ENCODE measurements at places on chromosomes 11 and 22. TPM values are rescaled to one million over a fixed set of nuclear protein-coding genes. Genes with fewer than 3 reads are reported as not detected.
A peak's percentile ranks its signal among the peaks of the same experiment; 100 is the strongest.

The OR51B5 gene
- 0.17 TPM for total RNA-seq

The RAG2 gene
- total RNA-seq: 2.0 TPM

The KRTAP5-2 gene
- not detected for total RNA-seq

The HORMAD2 gene
- 2.8 TPM for total RNA-seq

The OR52E8 gene
- not detected for total RNA-seq

The TP53I11 gene
- total RNA-seq: 9.0 TPM

The ANO5 gene
- 1.3 TPM for total RNA-seq

The OR5A1 gene
- total RNA-seq: not detected

DNA sequence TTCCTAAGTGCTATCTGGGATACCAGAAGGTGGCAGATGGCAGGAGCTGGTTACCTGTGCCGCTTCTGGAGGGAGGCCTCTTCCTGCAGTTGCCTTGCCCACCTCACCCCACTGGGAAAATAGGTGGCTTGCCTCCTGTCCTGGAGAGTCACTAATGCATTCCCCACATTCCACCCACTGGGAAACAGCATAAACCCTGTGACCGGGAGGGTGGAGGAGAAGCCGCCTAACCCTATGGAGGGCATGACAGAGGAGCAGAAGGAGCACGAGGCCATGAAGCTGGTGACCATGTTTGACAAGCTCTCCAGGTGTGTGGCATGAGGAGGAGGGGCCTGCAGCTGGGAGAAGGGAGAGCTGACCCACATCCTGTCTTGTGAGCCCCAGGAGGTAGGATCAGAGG is 5.6 kb downstream of the RIC8A start:
- no peak for DNase-seq

DNA sequence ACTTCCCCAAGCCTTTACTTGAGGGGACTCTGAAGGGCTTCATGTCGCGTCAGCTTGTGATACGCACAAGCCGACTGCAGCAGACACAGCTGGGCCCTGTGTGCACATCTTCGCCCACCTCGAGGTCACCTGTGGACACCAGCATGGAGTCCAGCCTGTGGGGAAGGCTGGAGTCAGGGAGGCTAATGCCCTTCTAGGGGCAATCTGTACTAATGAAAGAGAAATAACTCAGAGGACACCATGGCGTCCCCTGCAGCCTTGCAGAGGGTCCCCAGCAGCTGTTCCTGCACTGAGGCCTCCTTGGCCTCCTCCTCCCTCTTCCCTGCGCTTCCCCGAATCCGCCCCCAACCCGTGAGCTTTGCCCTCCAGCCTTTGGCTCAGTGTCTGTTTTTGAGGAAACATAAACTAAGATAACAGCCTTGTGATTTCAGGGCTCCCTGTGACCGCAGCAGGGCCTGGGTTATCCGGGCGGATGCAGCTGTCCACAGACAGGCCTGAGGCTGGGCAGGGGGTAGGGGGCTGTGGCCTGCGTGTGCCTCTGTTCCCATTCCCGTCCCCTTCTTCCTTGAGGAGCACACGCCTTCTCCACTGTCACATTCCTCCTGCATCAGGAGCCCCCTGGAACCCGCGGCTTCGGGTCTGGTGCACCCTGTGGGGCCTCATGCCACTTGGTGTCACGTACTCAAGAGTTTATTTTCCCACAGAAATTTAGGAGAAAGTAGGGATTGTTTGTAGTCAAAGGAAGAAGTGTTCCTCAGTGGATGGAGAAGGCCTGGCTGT is 25.0 kb downstream of the KRTAP5-5 start:
- DNase-seq: peak; percentile 66

DNA sequence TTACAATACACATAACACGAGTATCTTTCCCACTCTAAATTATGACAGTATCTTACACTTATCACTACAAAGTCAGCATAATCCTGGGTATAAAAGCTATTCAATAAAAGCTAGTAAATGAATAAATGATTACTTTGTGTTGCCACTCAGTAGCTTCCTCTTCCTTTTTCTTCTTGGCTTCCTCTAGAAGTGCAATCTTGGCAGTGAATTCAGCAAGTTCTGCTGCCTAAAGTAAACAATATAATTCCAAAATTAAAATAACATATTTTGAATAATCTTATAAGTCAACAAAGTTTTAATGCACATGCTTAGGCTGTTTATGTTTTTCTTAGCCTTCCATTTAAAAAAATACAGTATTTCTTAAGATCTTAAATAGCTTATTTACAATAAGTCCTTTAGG is 60.4 kb downstream of the RDX start:
- no peak for DNase-seq

DNA sequence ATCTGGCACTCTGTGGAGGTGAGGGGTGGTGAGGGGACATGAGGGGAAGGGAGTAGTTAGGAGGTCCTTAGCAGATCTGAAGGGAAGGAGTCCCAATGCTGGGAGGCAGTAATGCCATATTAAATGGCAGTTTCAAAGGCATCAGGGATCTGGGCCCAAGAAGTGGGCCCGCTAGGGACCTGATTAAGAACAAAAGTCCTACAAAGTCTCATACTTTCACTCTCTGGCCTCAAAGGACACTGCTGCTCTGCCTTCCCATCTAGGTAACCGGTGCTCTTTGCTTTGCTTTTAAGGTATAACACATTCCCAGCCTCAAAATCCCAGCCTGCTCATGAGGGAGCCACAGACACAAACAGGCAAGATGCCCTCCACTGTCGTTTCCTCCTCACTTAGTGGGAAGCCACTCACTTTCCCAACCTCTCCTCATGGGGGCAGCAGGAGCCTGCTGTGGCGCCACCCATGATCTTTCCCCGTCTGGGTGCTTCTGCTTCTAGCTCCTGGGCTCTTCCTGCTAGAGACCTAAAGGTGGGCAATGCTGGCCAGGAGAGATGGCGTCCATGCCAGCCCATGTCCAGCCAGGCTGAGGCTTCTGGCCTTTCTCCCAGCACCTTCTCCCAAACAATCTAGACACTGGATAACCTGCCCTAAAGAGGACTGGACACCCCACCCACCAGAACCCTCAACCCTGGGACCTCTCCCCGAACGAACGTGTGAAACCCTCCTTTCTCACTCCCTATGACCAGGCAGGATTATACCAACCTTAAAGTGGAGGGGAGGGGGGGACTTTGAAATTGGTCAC is 68.3 kb downstream of the PLEKHA7 start:
- DNase-seq: peak; percentile 49

GRCh38 chr11:38182126-38182866 is 1584.3 kb upstream of the RAG2 start:
- no peak for DNase-seq

GRCh38 chr22:45978275-45978713 is 1.3 kb upstream of the WNT7B start:
- no peak for DNase-seq

- no peak for DNase-seq
Observed at GRCh38 chr22:33361581-33361980, 303.4 kb upstream of the SYN3 start.

DNA sequence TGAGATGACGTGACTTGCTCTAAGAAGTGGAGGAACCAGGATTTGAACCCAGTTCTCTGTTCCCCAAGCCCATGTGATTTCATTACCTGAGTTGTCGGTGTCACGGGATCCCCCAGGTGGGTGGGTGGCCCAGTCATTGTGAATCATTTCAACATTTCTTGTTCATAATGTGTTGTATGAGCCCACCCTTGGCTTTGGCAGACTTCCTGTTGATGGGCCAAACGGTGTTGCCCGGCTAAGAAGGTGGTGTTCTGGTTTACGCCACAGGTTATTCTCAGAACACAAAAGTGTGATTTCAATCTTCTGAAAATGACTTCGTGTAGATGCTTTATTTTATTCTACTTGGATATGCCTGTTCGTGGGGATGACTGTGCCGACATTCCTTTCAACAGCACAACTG is 21.6 kb upstream of the ST14 start:
- DNase-seq: no peak

GRCh38 chr11:132055296-132055695 is 684.9 kb downstream of the NTM start:
- no peak for DNase-seq

DNA sequence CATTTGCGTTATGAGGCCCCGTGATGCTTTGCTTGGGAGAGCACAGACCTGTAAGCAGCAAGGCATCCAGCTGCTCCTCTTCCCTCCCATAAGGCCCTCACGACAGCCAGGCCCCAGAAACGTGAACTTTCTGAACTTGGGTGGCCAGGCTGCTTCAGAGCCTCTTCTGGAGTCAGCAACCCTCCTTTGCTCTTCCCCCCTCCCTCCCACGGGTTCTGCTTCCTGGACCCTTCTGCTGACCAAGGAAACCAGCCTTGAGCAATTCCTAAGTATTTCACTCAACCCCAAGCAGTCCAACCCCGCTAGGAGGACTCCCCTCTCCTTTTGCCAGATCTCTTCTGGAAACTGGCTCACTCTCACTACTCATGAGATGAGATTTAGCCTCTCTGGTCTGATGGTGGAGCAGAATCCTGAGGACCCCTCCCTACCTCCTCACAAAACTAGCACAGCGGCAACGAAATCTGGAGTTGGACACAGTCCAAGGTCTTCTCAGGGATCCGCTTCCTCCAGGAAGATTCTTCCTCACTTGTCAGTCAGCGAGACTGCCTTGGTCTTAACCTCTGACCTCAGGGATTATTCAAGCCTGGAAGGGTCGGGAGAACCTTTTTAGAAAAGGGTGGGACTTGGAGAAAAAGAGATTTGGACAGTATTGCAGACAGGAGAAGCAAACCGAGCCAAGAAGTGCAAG is 86.2 kb downstream of the UBASH3B start:
- no peak for DNase-seq

GRCh38 chr11:10544491-10545465 is 3.8 kb upstream of the RNF141 start:
- no peak for DNase-seq

- no peak for DNase-seq
Observed at GRCh38 chr11:131228378-131228777, 142.0 kb upstream of the NTM start.

GRCh38 chr11:119318240-119319135 is 1.6 kb upstream of the MCAM start:
- DNase-seq: no peak

DNA sequence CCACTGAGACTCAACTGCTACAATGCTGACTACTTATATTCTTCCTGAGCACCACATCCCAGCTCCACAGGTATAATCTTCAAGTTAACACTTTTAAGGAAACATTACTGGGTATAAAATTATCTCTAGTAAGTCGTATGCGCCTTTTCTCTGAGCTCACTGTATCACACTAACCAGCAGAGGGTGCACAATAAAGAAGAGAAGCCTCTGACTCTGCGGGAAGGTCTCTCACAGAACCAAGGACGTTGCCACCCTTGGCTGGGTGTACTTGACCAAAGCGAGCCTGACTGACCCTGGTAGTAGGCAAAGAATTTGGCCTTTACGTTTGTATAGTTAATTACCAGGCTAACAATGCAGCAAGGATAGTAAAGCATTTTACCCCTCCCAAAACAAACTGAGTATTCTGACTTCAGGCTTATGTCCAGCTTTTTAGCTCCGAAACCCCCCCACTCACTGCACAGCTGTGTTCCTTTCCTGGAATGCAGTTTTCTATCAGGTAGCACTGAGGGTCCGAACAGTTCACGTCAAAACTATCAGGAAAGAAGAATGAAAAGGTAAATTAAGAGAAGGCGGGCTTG is at the start of gene BTBD18:
Gene BTBD18, minus strand, starts transcription at position 144 of the 578 bp plus-strand sequence. CDS start 631 bp downstream, outside the sequence.
- DNase-seq: no peak

- no peak for DNase-seq
Observed at GRCh38 chr11:97871816-97872215, 1148.9 kb upstream of the CNTN5 start.

DNA sequence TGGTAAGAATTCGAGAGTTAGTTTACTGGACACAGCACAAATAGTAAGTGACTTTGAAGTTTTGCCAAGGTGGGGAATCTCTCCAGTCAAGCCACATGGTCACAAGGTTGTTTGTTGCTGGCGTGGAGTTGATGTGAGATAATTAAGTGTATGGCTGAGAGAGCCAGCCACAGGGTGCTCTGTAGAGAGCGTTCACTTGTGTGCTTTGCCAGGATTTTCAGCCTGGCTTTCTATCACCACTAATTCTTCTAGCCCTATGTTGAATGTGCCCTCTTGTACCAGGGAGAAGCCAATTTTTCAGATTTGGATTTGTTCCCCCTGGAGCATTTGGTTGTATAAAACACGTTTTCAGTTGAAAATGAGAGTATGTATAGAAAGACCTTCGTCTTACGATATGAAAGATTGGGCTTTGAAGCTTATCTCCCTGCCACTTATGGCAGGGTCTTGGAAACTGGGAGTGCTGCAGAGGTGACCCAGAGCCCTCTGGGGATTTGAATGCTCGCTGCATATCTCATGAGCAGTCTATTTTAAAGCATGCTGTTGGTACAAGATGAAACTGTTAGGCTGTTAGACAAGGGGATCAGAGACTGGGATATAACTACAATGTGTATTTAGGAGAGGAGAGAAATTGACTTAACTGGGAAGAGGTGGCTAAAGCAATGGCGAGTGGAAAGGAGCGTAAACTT is 28.6 kb downstream of the CSRP3 start:
- DNase-seq: no peak

- DNase-seq: no peak
Observed at GRCh38 chr22:49957826-49958365, 2.7 kb upstream of the PIM3 start.

DNA sequence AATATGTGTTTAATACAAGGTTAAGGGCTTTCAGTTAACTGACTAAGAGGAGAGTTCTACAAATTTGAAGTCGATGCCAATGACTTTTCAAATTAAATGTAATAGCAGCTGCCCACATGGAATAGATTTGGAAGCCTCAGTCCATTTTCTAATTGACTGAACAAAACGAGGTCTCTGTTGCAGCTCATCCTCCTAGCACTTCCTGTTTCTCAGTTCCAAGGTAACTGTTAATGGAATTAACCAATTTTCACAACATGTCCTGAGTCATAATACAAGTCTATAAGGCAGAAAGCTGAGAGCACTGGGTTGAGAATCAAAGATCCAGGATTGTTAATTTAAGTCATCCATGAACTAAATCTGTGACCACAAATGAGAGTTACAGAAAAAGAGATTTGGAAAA is 177.2 kb downstream of the OPCML start:
- DNase-seq: no peak

DNA sequence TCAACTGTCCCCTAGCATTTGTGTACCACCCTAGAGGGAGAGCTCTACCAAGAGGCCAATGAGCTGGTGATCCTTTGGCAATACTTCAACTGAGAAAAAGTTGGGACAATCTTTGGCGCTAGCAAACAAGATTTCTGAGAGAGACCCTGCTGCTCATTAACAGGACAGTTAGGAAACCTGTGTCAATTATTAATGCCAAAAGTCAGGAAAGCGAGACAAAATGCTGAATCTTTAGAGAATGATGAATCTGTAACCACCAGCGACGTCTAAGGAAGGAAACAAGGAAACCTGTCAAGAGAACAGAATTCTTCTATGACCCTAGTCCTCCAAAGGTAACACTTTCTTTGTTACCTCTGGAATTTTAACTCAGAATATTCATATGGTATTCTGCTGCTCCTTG is 19.9 kb downstream of the LARGE2 start:
- DNase-seq: no peak

GRCh38 chr11:6703247-6704063 is 20.3 kb upstream of the MRPL17 start:
- DNase-seq: no peak

DNA sequence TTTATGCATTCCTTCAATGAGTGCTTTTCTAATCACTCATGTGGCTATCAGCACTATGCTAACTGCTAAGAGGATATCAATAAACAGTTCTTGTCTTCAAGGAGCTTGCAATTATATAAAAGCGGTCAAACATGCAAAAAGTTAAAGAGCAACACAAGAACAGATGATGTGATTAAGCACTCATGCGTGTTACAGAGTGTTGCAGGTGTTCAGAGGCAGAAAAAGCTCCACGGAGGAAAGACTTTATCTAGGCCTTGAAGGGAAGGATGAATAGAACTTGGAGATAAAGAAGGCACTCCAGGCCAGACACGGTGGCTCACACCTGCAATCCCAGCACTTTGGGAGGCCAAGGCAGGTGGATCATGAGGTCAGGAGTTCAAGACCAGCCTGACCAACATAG is 13.6 kb downstream of the CD3E start:
- DNase-seq: no peak

All from liver (tissue), 10 donors.